ENCODE measurements at places on chromosomes 3 and 15.

DNA sequence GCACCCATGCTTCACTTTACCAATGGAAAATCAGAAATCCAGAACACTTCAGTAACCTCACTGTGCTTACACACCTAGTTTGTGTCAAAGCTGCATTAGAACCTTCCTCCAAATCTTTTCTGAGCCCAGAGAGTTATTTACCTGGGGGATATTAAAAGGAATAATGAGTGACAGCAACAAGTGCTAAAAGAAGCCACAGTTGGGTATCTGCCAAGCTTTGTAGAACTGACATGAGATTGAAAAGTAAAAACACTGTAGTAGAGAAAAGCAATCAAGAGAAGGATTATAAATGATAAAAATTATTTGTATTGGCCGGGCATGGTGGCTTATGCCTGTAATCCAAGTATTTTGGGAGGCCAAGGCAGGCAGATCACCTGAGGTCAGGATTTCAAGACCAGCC is 8.8 kb upstream of the TBC1D23 start:
- DNase-seq = no peak

- DNase-seq = no peak
Measured at GRCh38 chr15:38691965-38692788, 127.6 kb upstream of the RASGRP1 start.

GRCh38 chr3:62260655-62261054 is 112.7 kb downstream of the FEZF2 start:
- no peak for DNase-seq

GRCh38 chr3:143222505-143222904 is 102.9 kb downstream of the CHST2 start:
- DNase-seq = no peak

GRCh38 chr3:3172627-3173026 is 6.9 kb downstream of the CRBN start:
- DNase-seq = no peak

GRCh38 chr3:54575618-54575960 is 352.3 kb downstream of the LRTM1 start:
- no peak for DNase-seq

GRCh38 chr3:175088766-175089380 is 229.7 kb downstream of the NAALADL2 start:
- no peak for DNase-seq

GRCh38 chr15:81941479-81941878 is 104.3 kb downstream of the MEX3B start:
- no peak for DNase-seq

DNA sequence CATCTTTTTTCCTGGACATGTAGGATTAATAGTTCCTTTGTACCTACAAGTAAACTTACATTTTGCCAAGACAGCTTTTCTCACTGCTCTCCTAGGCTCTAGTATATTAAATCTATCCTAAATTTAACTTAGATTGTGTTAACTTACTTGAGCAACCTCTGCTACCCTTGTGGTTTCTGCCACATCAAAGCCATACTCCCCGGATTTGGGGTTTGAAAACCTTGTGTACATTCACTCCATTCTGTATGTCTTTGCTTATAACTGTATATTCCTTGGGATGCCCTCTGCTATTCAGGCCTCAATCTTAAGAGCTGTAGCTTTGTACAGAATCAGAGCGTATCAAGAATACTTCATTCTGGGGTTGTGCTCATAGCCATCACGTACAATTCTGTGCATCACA is 60.4 kb downstream of the ARIH1 start:
- no peak for DNase-seq

GRCh38 chr3:42068303-42069088 is 22.7 kb upstream of the TRAK1 start:
- no peak for DNase-seq

DNA sequence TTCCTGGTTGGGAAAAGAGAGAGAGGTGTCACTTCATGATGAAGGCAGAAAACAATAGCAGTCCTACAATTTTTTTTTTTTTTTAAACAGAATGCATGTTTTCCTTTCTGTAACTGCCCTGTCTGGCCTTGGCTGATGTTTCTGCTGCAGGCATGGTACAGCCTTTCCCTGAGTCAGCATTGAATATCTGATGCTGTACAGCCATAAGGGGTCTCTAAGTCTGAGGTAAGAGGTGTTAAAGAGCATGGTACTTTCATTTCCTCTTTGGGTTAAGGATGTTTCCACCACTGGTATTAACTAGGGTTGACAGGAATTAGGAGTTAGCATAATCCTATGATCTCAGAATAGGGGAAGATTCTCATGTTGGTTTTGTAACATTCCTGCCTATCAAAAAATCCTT is 147.4 kb downstream of the CHST2 start:
- no peak for DNase-seq

GRCh38 chr15:65060641-65061397 is 7.0 kb downstream of the RASL12 start:
- DNase-seq = no peak

Measured in activated CD4-positive, CD25-positive, alpha-beta regulatory T cell treated with anti-CD3 and anti-CD28 coated beads, Interleukin-2, amount 50 U/mL, for 72 hours (primary cell).